ENCODE measurements at places on chromosomes 7 and 10.

DNA sequence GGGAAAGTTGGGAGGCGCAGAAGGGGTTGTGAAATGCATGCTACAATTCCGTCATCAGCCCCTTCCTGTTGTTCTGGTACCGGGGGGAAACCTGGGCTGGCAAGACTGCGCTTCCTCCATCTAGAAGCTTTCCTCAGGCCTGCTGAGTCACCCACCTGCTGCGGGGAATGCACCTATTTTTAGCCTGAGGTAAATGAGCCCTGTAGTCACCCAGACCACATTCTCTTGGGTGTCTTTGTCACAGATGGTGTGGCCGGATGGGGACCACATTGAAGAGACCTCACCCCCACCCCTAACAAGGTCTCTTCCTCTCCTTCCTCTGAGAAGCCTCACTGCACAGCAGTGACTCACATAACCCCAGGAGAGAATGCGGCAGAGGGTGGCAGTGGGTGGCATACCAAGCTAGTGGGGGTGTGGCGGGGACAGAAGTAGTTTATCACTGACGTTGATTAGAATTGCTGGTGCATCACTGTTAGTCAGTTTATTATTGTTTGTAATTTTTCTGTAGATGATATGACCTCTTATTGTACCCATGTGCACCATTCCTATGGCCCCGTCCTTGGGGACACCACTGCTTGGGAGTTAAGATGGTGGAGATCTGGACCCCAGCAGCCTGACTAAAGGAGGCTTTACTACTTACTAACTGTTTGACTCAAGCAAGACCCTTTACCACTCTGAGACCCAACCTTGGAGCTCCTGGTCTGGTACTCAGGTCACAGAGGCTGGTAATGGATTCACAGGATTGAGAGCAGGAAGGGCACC is 83.0 kb upstream of the DUSP5 start:
- DNase-seq: no peak

DNA sequence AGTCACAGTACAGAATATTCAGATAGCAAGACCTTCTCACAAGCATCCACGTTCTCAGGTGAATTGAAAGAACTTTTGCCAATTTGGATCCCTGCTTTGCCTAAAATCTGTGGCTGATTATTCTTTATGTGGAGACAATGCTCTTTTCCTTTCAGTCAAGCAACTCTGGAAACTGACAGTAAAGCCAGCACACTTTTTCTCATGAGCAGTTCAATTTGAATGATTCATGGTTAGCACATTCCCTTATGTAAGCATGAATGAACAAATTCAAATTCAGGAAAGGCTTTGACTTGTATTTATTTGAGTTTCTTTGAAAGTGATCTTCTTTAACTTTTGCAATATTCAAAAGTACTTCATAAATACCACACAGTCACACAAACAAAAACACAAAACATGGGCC is 57.6 kb downstream of the MEOX2 start:
- no peak for DNase-seq

DNA sequence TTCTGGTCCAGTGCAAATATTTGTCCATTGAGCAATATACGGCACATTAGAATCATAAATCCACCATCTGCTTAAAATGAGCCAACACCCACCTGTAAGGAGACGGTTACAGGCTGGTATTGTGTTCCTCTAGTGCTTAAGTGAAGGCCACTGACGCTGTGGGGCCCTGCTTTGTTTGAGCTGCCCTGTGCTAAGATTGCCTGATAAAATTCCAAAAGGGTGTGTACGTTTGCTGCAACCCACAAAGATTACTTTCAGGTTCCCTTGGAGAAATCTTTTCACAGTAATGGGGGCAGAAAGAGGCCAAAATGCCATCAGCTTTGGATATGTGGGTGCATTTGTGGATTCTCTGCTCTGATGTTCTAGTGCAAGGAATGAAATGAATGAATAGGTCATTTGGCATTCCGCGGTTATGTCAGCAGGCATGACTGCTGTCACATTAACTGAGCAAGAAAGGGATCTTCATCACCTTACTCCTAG is 34.4 kb downstream of the AGR3 start:
- no peak for DNase-seq

DNA sequence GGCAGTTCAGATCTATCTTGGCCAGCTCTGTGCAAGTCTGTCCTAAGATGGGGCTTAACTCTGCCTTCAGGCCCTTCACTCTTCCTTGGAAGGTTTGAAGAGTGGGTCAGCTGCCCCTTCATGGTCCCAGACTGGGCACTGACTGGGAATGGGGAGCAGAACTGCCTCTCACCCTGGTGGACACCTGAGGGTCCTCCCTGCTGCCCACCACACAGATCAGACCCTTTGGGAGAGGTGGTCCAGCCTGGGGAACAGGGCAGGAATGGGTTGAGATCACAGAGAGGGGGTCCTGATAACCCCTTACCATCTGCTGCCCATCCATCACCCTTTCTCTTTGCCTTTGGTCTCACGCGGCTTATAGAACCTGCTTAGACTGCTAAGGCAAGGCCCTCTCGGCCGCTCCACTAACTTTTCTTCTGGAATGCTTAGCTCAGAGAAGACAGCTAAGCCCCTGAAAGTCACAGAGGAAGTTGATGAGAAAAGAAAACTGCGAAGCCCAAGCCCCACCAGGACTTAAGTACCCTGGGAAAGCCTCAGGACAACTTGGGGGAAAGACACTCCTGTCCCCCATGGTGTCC is 402 bp upstream of the CDHR1 start:
- DNase-seq: no peak

- DNase-seq: no peak
These were observed 3.2 kb downstream of the MAFK start for GRCh38 chr7:1533547-1534329.

GRCh38 chr10:122021379-122021778 is 32.4 kb downstream of the TACC2 start:
- DNase-seq: no peak

GRCh38 chr10:53904506-53905241 is 896.4 kb downstream of the PCDH15 start:
- DNase-seq: no peak

GRCh38 chr7:22728401-22729029 is 1.5 kb downstream of the IL6 start:
- DNase-seq: peak; percentile 51

DNA sequence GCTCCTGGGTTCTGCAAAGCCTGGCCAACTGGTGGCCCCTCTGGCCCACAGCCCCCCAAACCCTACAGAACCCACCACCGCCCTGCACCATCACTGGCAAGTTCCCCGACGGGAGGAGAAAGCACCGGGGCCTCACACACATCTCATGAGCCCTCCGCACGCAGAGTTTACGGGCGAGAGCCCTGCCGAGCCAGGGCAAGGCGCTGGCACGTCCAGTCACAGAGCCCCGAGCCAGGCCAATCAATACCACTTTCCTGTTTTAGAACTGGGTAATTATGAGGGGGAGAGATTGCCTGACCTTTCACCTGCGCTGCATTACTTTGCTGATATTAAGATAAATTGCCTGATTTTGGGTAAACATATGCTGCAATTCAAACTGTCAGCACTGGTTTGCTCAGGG is 113.3 kb downstream of the EBF3 start:
- DNase-seq: no peak

DNA sequence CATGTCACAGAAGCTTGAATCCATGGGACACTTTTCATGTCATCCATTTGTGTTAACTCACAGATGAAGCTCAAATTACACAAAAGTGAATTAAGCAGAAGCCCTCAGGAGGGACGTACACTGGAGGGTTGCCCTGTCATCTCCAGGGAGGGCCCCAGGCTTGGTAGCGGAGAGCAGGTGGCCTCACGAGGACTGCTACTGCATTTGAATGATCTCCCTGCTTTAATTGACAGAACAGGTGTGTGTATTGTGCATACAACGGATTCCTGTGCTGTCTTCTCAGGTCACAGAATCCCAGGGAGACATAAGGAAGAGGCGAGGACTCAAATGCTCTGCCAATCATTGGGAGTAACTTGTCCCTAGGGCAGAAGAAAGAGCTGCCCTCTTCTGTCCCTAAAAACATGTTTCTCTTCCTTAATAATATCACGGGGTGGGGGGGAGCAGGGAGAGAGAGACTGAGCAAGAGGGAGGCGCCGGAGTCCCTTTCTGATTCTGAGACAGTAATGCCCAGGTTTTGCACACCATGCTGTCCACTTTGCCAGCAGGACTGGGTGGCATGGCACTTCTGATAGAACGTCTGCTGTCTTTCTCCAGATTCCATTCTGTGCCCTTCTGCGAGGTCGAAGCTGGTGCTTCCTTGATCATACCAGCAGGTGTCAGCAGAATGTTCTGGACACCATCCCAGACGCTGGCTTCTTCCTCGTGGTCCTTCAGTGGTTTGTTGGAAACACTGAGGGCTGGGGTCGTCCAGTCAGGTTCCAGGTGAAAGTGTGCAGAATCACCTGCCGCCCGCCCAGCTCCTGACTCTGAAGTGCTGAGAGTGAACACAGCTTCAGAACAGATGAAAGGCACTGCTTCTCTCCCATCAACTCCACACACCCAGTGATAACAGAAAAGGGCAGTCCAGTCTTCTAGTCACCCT is 26.2 kb upstream of the RASGEF1A start:
- peak; percentile 77 for DNase-seq

DNA sequence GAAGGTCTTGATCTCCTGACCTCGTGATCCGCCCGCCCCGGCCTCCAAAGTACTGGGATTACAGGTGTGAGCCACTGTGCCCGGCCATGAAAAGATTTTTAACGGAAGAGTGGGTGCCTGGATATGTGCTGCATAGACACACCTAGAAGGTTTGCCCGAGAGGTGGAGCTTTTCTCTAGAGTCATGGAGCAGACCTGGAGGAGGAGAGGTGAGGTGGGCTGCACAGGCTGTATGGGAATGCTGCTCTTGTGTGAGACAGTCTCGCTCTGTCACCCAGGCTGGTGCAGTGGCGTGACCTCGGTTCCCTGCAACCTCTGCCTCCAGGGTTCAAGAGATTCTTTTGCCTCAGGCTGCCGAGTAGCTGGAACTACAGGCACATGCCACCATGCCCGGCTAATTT is 103.3 kb downstream of the ACTR3B start:
- DNase-seq: no peak

GRCh38 chr10:123166618-123167017 is 12.4 kb downstream of the BUB3 start:
- DNase-seq: no peak

GRCh38 chr7:141275350-141275749 is 201.5 kb downstream of the TMEM178B start:
- DNase-seq: no peak

GRCh38 chr10:99659868-99660366 is 608 bp downstream of the ENTPD7 start:
- DNase-seq: no peak

- no peak for DNase-seq
These were observed 203.2 kb upstream of the PHYHIPL start for GRCh38 chr10:58973235-58973595.

DNA sequence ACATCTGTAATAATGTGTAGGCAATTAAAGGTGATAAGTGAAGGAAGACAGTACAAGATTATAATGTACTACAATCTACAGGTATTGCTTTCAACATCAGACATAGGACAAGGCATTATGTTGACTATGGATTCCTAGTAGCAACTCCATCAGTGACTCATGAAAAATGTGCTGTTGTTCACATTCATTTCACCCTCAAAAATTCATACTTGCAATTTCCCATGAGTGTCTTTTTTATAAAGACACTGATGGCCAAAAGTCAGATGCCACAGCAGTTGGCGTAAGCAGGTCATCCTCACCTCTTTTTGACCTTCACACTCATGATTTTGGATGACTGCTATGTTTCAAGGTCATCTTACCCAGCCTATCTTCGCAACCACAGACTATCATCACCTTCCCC is 100.0 kb upstream of the AMPH start:
- DNase-seq: no peak

DNA sequence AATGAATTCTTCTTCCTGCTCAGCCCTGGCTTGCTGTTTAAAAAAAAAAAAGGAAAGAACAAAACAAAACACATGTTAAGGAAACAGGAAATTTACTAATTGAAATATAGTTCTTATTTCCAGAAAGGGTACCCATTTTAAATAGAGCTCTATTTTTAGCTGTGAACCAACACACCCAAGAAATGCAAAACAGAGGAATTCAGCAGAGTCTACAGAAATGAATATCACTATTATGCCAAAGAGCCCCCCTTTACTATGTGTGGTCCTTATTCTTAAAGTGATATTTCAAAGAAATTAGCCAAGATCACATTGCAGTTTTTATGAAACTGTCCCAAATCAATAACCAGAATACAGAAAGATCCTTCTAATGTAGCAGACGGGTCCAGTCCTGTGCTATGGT is 53.7 kb downstream of the CCDC6 start:
- no peak for DNase-seq

DNA sequence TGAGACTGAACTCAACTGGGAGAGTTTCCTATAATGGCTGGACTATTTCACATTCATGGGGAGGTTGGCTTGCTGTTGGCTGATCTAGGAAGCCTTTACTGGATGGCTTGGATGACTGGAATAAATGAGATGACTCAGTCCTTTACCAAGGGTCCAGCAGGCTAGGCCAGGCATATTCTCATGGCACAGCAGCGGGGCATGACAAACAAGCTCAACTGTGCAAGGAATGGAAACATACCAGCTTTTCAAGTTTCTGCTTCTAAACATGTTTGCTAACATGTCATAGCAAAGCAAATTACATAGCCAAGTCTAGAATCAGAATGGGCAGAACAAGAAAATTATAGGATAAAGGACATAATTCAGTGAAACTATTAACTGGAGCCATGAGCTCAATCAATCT is 46.8 kb upstream of the CRTAC1 start:
- no peak for DNase-seq

GRCh38 chr10:79488870-79489269 is 23.5 kb upstream of the EIF5AL1 start:
- no peak for DNase-seq

GRCh38 chr7:3688071-3688470 is 387.0 kb downstream of the SDK1 start:
- no peak for DNase-seq

DNA sequence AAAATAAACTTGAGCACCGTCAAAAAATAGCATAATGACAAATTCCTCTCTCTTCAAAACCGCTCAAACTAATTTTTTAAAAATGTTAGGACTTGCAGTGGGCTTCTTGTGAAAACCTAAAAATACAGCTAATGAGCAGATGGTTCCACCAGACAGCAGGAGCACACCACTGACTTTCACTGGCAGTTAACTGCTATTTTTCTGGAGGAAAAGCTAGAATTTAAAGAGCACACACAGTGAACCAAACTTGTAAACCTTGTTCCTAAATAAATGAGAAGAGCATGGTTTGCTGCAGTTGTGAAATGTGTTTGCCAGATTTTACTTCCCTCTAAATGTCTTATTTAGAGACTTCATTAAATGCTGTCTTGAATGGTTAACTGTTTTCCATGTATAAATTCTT is 143.9 kb downstream of the RAPGEF5 start:
- no peak for DNase-seq
